ENCODE measurements at places on chromosomes 2 and 18.

- DNase-seq: no peak
Observed at GRCh38 chr2:150787353-150788093, 300.1 kb upstream of the RND3 start.

GRCh38 chr2:46988733-46989481 is 73.3 kb upstream of the MCFD2 start:
- DNase-seq: no peak

DNA sequence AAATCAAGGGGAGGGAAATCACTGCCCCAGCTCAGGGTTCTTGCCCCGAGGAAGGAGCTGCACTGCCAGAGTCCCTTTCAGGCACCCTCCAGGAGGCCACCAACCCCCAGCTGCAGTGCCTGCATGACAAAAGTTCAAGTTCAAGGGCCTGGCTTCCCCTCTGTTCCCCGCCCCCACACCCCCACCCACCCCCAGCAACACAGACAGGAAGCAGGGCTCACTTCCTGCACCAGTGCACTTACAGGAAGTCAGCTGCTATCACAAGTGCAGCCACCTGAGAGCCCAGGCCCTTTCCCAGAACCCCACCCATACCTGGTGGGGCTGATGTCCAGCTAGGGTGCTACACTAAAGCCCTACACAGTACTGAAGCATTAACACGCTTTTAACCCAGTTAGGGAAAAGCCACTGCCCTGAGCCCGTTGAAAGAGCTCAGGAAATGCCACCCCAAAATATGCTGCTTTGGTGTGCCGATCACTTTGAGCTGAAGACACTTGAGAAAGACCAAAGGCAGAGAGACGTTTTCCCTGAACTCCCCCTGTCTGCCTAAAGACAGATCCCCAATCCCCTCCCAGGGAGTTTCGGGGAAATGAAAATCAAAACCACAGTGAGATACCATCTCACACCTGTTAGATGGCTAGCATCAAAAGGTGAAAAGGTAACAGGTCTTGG is 109.9 kb upstream of the CAB39 start:
- peak; percentile 29 for DNase-seq

- no peak for DNase-seq
Observed at GRCh38 chr2:71220743-71221142, 6.2 kb downstream of the PAIP2B start.

DNA sequence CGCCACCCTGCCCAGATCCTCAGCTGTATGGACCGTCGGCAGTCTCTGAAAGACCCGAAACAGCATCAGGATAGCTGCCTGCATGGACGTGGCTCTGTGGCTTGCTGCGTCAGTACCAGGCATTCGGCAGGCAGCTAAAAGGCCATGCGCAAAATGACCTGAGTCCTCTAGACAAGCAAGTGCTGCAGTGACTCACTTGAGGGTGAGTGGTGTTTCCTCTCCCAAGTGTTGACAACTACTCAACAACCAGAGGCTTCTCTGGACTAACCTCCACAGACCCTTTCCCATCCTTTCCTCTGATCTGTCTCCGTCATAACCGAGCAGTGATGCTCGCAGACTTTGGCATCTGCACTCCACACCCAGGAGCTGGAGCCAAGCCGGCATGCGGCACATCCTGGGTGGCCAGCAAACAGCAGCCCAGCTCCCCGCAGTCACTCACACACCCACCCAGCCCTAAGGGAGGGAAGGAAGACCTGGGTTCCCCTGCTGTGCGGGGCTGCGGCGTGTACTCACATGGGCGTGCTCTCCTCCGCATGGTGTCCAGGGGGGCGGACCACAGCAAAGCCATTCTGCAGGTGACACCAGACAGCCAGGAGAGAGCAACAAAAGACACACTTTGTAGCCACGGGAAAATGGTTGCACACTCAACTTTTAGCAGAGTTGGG is 239.3 kb downstream of the TWIST2 start:
- DNase-seq: no peak

DNA sequence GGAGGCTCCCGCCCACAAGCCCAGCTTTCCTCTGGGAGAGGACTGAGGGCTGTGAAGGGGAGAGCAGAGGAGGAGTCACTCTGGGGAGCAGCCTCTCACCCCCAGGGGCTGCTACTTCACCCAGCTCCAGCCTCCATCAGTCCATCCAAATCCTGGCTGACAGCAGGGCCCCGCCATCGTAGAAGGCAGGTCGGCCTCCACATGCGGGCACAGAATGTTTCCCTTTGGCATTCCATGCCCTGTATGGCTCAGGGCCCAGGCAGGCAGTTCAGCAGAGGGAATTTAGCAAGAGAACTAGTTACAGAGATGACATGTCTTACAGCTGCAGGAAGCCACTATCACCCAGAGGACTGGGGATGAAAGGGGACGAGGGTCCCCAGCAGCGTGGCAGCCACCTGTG is 6.4 kb upstream of the ODC1 start:
- no peak for DNase-seq

GRCh38 chr2:200469708-200470211 is 40.1 kb downstream of the KCTD18 start:
- no peak for DNase-seq

GRCh38 chr2:56127010-56127409 is 56.8 kb upstream of the CCDC85A start:
- DNase-seq: no peak

GRCh38 chr18:911025-911424 is 6.4 kb downstream of the ADCYAP1 start:
- no peak for DNase-seq

GRCh38 chr2:66901344-66901743 is 466.4 kb downstream of the MEIS1 start:
- no peak for DNase-seq

DNA sequence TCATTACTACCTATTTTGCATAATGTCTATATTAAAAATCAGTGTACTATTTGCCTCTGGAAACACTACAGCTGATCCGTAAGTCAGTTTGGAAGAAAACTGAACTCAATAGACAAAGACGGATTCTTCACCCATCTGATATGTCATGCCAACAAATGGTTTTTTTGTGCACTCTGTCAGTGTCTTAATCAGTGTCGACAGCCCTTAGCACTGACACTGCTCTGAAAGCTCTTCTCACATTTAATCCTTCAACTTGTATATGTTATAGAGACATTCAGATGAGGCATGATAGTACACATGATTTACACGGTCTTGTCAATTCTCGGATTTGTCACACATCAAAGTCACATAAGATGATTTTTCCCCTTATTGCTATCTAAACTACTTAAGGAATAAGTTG is 347.5 kb upstream of the GALNT5 start:
- no peak for DNase-seq

- no peak for DNase-seq
Observed at GRCh38 chr18:48589797-48590519, 51.1 kb downstream of the CTIF start.

- DNase-seq: peak; percentile 41
Observed at GRCh38 chr2:70995426-70995729, 705 bp upstream of the TEX261 start.

DNA sequence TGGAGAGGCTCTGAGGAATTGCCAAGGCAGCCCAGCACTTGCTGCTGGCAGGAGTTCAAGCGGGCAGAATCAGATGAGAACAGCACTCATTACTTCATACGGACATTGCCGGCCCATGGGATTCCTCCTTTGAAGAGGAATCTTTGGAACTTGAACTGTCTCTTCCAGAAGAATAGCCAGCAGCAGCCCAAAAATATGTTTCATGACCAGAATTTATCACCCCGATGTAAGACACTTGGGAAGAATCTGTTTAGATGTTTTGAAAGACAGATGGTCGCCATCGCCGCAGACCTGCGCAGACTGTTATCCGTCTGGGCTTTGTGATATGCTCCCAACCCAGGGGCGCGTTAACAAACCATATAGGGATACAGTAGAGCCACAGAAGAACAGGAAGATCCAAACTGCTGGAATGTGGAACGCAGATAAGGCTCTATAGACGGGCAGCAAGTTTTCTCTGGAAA is 3.7 kb upstream of the ADI1 start:
- DNase-seq: no peak

- no peak for DNase-seq
Observed at GRCh38 chr2:239896075-239896474, 129.1 kb downstream of the NDUFA10 start.

DNA sequence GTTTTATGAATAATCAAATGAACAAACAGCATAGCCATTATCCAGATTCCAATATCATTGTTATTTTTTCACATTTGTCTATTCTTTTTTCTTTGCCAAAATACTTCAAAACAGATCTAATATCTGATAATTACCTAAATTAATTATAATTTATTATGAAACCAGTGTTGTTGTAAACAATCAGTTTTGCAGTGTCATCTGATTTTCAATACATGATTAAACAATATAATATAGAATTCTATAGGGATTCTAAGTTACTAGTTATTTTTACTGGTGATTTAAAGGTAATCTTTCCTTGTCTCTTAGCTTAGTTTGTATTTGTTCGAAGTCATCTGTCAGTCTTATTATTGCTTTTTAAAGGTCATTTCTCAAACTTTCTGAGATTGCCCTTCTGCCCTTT is 101.0 kb downstream of the BIRC6 start:
- DNase-seq: no peak

GRCh38 chr2:26215833-26216232 is 28.6 kb downstream of the HADHA start:
- no peak for DNase-seq

DNA sequence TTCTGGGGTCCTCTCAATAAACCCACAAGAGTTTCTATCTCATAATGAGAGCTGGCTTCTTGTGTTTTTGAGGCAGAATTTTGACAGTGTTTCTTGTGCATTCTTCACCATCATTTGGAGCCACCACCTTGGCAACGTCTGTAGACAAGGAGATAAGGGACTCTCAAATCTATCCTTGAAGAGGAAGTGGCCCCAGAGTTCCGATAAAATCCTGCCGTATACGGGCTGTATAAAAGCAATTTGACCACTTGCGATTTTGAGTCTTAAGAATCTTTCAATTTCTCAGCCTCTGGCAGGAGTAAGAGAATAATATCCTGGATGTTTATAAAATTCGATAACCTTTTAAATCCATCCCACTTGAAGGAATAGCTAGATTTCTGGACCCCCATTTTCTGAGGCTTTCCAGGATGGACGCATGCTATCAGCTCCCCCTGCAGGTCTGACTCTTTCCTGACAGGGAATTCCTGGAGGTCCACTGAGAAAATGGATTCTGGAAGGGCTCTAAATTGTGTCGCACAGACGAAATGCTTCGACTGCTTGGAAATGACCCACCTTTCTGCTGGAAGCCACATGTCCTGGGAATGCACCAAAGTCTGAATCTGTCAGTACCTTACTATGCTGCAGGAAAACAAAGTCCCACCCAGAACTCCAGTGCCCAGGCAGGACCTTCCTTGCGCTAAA is 54.1 kb downstream of the E2F6 start:
- no peak for DNase-seq

DNA sequence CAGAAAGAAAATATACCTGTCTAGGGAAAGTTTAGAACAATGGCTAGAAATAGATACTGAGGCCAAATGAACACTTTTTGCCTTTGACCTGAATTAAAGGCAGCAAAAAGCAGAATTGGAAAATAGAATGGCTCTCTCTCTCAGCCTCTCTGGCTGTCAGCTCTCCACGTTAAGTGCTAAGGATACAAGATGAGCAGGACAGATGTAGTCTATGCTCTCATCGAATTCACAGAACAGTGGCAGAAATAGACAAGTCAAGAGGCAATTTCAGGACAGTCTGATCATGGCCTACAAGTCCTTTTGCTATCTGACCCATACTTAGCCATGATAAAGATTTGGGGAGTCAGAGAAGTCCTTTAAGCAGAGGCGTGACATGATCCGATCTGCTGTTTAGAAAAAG is 120.2 kb upstream of the CREB1 start:
- no peak for DNase-seq

DNA sequence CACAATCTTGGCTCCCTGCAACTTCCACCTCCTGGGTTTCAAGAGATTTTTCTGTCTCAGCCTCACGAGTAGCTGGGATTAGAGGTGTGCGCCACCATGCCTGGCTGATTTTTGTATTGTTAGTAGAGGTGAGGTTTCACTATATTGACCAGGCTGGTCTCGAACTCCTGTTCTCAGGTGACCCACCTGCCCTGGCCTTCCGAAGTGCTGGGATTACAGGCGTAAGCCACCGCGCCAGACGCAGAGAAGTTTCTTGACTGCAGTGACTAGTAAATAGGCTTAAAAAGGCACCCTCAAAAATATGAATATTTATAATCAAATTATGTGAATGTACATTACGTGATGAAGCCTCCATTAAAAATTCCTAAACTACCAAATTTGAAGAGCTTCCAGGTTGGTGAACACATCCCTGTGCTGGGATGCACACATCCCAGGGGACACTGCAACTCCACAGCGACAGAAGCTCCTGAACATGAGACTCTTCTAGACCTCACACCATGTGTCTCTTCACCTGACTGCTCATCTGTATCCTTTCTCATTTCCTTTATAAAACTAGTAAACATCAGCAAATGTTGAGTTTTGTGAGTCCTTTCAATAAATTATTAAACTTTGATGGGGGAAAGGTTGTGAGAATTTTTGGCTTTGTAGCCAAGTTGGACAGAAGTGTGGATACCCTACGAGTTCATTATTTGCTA is 203.3 kb upstream of the SPOPL start:
- no peak for DNase-seq

GRCh38 chr18:210733-211132 is 52.4 kb downstream of the USP14 start:
- no peak for DNase-seq

- no peak for DNase-seq
Observed at GRCh38 chr2:47201224-47201623, 46.1 kb upstream of the STPG4 start.

GRCh38 chr2:239816576-239817467 is 208.3 kb downstream of the NDUFA10 start:
- no peak for DNase-seq

DNA sequence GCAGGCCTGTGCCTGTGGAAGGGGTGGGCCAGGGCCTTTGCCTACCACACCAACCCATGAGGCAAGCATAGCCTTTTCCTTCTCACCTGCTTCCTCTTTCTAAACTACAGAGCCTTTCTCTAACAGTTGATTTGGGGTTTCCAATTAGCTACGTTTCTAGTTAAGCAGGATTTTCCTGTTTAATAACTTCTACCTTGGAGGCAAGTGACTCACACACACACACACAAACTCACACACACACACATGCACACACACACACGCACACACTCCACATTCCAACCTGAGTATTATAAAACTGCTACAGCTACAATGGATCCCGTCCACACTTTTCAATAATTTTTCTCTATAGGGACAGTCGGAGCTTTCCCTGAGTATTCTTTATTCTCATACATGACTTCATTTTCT is 84.9 kb downstream of the SOX11 start:
- DNase-seq: no peak

DNA sequence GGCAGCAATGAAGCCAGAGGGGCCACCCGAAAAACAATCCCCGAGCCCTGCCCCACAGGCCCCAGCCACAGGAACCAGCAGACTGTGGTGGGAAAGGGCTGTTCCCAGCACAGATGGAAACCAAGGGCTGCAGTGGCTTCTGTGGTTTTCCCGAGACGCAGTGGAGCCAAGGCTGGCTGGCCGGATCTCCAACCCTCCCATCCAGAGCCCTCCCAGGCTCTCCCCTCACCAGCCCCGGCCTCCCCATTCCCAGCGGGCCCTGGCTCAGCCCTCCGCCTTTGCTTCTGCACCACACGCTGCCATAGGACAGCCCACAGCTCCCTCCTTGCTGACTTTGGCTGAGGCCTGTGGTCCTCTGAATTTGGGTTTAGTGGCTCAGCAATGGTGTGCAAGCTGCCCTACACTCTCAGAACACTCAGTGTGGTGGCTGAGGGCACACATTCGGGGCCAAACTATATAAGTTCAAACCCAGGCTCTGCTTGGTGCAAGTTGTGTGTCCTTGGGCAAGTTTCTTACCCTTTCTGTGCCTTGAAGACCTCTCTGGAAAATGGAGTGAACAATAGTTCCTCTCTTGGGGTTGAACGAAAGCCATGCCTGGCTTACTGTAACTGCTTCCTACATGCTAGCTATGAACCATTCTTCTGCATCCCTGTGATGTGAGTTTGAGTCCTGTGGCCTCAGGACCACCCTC is 200.1 kb downstream of the SMAD7 start:
- DNase-seq: no peak
